ENCODE measurements at places on chromosomes 2 and 18.
A peak's percentile ranks its signal among the peaks of the same experiment; 100 is the strongest.

DNA sequence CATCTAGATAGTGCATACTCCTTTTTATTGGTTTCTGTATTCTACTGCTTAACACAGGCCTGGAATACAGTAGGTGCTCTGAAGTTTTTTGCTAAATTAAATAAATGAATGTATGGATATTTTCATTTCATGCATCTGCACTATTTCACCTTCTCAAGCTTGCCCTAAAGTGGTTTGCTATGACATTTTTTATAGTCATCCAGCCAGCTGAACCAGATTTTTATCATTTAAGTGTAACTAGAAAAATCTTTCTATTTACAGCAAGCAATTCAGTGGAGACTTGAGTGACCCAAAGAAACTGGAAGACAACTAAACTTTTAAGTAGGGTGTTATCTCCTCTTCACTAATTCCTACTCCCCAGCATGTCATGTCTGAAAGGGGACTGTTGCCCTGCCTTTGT is 354.9 kb downstream of the OSR1 start:
- no peak for DNase-seq

GRCh38 chr18:9545029-9545428 is 69.3 kb downstream of the PPP4R1 start:
- no peak for DNase-seq

GRCh38 chr2:152490686-152491455 is 155.9 kb downstream of the FMNL2 start:
- DNase-seq, result no peak

GRCh38 chr2:137969418-137969765 is 5.1 kb downstream of the HNMT start:
- peak; percentile 11 for DNase-seq

- no peak for DNase-seq
These were observed 187.1 kb downstream of the GULP1 start for GRCh38 chr2:188478724-188479123.

DNA sequence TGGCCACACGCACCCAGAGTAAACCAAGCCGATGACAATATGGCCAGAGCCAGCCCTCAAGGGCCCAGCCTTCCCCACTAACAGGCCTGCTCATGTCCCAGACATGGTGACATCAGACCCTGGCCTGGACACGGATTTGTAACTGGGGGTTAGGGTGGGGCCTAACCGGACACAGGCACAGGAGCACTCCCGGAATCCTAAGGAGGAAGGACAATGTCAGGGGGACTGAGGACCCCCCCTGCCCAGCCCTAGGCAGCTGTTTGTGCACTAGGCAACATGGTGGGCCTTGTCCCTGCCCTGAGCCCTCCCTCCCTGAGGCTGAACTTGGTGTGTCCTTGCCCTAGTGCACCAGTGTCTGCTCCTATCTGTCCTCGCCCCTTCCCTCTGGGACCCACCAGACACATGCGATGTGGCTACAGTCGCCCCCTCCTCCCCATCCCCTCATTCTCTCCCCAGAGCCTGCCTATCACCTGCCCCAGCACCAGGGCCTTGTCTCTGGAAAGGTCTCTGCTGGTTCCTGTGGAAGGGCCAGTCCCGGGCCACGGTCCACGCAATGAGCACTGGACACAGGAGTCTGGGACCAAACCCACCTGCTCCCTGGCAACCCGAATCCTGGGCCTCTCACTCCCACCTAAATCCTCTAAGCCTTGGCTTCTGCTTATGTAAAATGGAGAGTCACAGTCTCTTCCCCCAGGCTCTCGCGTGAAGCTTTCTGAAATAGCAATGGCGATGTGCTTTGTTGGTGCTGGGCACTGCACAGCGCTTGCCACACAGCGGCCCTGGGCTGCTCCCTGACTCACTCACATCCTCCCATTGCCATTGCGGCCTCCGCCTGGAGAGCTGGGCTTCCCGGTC is 76.5 kb upstream of the RAB6C start:
- no peak for DNase-seq

DNA sequence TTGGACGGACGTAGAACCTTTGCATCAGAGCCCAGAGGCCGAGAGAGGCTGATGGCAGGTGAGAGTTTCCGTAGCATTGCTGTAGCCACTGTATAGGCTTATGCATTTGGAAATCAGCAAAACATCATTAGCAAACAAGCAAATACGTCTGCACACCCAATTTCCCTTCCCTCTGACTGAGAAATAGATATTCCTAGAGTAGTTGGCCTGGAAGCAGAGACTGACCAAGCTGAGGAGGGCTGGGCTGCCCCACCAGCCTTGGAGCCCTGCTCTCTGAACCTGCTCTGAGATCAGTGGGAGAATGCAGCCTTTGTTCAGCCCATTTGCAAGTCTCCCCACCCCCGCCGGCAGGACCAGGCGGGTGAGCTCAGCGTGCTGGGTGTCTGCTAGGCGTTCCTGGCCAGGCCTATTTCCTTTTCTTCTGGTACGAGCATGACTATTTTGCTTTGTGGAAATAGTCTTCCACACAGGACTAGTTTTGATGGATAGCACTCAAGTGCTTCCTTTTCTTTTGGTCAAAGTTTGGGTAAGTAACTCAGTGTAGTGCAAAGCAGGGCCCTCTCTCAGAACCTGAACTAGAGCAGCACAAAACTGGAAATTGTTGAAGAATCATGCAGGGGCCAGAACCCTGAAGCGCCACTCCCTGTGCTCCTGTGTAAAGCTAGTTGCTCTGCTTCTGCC is 21.9 kb upstream of the RNF149 start:
- no peak for DNase-seq

GRCh38 chr2:54176577-54176976 is 61.2 kb downstream of the ACYP2 start:
- no peak for DNase-seq

GRCh38 chr18:28439870-28440269 is 262.9 kb upstream of the CDH2 start:
- no peak for DNase-seq

All from thoracic aorta (tissue), 2 donors.